Body of pancreas (tissue), 4 donors: ENCODE measurements at places on chromosomes 5 and 9. TPM values are rescaled to one million over a fixed set of nuclear protein-coding genes. Genes with fewer than 3 reads are reported as not detected.

DNA sequence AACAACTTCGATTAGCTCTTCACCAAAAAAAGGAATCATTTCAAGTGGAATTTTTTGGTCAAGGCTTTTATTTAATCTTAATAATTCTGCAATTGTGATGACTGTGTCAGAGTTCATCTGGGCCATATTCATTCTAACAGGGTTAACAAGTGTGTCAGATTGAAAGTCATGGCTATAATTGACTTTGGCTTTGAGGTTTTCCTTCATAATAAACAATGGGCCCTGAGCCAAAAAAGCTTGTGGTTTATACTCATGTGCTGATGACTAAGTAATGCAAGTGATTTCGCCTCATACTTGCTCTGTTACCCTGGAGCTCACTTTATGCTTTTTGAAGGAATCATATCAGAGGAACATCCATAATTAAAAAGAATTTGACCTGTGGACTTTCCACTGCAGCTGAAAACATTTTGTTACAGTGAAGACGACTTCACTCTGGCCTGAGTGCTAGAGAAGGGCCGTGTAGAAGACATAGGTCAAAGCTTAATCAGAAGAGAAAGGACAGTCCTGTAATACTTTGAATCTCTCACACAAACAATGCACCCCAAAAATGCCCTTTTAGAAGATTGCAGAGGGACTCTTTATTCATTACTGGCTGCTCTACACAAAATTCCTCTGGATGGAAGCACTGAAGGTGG, 101.7 kb downstream of the GDNF start:
- H3K4me1 ChIP-seq: peaks cover 5% of the 10 kb centered on the region
- peak; percentile 45 for DNase-seq
- no peak overlapping the region for H3K4me3 ChIP-seq

DNA sequence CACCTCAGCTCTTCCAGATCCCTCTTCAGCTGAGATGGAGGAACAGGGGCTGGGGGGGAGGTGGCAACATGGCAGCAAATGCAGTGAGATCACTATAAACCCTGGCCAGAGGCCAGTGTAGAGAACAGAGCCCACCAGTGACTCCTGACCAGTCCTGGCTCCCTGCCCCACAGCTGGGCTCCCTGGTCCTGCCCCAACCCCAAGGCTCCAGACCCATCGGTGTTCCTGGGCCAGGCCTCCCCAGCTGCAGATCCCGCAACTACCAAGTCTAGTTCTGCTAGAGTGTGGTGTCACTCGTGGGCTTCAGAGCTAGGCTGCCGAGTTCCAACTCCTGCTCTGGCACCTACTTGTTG, 16.8 kb downstream of the AKNA start:
- H3K4me3 ChIP-seq: no peak overlapping the region
- H3K27me3 ChIP-seq: no peaks in the 10 kb centered on the region
- DNase-seq: no peak

DNA sequence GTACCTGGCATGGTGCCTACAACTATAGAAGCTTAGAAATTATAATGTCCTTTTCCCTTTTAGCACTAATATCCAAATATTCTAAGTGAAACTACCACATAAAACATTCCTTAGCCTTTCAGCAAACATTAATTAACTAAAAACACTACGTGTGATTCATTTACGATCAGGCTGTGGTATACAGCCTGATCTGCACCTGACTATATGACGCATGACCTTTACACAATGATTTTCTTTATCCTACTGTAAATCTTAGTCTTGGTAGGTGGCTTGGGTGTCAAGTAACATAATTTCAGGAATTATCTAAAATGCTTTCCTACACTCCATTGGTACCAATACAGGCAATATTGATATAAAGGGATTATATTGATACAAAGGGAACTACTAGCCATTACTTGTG, 686.7 kb downstream of the DTWD2 start:
- H3K27ac ChIP-seq: no peak overlapping the region
- no peaks in the 10 kb centered on the region for H3K4me1 ChIP-seq
- DNase-seq: no peak
- H3K36me3 ChIP-seq: no peaks in the 10 kb centered on the region
- H3K4me3 ChIP-seq: no peak overlapping the region

DNA sequence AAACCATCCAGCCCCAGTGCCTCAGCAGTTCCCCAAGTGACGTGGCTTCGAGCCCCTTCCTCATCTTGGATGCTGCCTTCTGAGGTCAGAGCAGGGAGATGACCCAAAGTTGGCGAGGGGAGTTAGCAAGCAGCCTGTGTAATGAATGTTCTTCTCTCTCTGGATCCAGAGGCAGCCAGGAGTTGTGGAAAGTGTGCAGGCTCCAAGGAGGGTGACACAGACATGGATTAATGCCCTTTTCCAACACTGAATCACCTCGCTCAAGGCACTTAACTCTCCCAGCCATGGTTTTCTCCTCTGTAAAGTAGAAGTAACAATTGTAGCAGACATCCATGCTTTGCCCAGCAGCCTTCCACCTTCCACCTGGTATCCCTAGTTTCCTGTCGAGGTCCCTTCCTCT, 64.6 kb upstream of the HAND1 start:
- no peaks in the 10 kb centered on the region for H3K27me3 ChIP-seq
- H3K36me3 ChIP-seq: no peaks in the 10 kb centered on the region
- no peak for DNase-seq
- no peaks in the 10 kb centered on the region for H3K4me1 ChIP-seq

- no peak overlapping the region for H3K4me3 ChIP-seq
- H3K27me3 ChIP-seq: no peaks in the 10 kb centered on the region
- DNase-seq: peak; percentile 53
These were observed 1.3 kb upstream of the RNU6ATAC start for GRCh38 chr9:134165357-134166315.

- no peak for DNase-seq
- no peak overlapping the region for H3K27ac ChIP-seq
- no peaks in the 10 kb centered on the region for H3K4me1 ChIP-seq
These were observed 1145.3 kb downstream of the EFNA5 start for GRCh38 chr5:106525438-106525837.

GRCh38 chr9:95370064-95370463, 52.6 kb upstream of the FANCC start:
- no peak for DNase-seq
- H3K36me3 ChIP-seq: no peaks in the 10 kb centered on the region
- no peak overlapping the region for H3K27ac ChIP-seq
- no peaks in the 10 kb centered on the region for H3K27me3 ChIP-seq
- H3K4me1 ChIP-seq: no peaks in the 10 kb centered on the region
- H3K4me3 ChIP-seq: no peak overlapping the region

DNA sequence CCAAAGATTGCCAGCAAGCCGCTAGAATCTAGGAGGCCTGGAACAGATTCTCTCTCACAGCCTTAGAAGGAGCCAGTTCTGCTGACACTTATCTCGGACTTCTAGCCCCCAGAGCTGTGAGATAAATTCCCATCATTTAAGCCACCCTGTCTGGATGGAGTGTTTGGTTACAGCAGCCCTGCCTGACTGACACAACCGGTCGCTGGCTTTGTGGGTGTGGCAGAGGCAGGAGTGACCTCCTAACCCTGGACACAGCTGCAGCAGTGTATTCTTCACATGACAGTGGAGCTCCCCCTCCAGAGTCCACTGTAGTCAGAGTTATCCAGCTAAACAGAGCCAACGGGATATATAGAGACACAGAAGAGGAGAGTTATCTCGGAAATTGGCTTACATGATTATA, 21.2 kb upstream of the IL17B start:
- no peak overlapping the region for H3K27ac ChIP-seq
- no peaks in the 10 kb centered on the region for H3K36me3 ChIP-seq
- no peaks in the 10 kb centered on the region for H3K4me1 ChIP-seq
- H3K27me3 ChIP-seq: no peaks in the 10 kb centered on the region
- DNase-seq: no peak

GRCh38 chr9:123769719-123770118, 160.2 kb downstream of the DENND1A start:
- H3K4me3 ChIP-seq: no peak overlapping the region
- DNase-seq: no peak
- no peak overlapping the region for H3K27ac ChIP-seq
- H3K4me1 ChIP-seq: no peaks in the 10 kb centered on the region
- H3K36me3 ChIP-seq: no peaks in the 10 kb centered on the region

DNA sequence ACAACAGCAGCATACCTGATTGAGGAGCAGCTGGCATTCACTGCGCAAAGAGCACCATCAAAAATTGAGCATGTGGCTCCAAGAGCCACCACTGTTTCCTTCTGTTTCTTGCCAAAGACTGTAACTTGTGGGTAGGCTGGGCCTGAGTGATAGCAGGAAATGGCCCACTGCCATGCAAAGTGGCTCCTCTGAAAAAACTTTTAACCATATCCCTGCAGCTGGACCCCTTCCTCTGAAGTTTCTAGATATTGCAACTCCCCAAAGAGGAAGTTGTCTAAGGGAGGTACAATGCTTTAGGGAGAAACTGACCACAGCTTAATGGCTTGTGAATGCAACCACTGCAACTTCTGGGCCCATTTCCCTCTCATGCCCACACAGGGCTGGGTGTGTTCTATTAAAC, 355.4 kb upstream of the PDE4D start:
- no peak for DNase-seq
- H3K4me3 ChIP-seq: no peak overlapping the region
- no peaks in the 10 kb centered on the region for H3K36me3 ChIP-seq

DNA sequence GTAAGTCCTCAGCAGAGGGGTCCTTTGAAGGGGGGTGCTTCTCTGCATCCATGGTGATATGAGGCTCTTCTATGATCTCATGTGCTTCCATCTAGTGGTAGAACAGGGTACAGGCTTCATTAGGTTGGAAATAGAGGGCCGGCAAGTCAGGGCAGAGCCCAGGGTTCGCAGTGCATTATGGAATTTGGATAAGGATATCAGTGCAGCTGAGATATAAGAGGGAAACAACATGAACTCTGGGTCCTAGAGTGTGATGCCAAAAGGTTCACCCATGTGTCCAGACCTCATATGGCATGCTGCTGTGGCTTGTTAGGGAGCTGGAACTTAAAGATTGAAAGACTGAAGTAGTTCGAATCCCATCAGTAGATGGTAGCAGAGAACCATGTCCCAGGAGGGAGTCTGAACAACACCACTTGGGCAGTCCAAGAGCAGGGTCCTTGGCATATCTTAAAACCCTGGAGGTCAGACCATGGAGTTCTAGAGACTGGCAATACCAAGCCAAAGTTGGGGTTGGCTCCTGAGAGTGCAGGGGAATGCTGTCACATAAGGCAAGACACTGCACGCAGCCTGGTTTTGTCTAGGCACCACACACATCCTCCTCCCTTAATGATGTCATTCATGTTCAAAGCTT, 2.3 kb downstream of the FAM221B start:
- H3K27me3 ChIP-seq: no peaks in the 10 kb centered on the region
- no peak overlapping the region for H3K4me3 ChIP-seq
- peaks cover 24% of the 10 kb centered on the region for H3K4me1 ChIP-seq
- no peak overlapping the region for H3K27ac ChIP-seq
- no peaks in the 10 kb centered on the region for H3K36me3 ChIP-seq

The COL5A1 gene
- 7.0 TPM for total RNA-seq

The RAD17 gene
- total RNA-seq: 17.5 TPM

The BTNL8 gene
- total RNA-seq: not detected

The CD72 gene
- total RNA-seq: 3.9 TPM
